ENCODE measurements at places on chromosomes 12 and 14.
A peak's percentile ranks its signal among the peaks of the same experiment; 100 is the strongest.

GRCh38 chr14:104981699-104982541 lies 3.7 kb upstream of the CLBA1 start:
- DNase-seq, result no peak

- no peak for DNase-seq
These were observed 17.2 kb downstream of the NT5DC3 start for GRCh38 chr12:103823871-103824270.

GRCh38 chr14:23513818-23514643 lies 37.5 kb downstream of the ZFHX2 start:
- no peak for DNase-seq

- no peak for DNase-seq
These were observed 91.8 kb upstream of the TMEM260 start for GRCh38 chr14:56487761-56488160.

DNA sequence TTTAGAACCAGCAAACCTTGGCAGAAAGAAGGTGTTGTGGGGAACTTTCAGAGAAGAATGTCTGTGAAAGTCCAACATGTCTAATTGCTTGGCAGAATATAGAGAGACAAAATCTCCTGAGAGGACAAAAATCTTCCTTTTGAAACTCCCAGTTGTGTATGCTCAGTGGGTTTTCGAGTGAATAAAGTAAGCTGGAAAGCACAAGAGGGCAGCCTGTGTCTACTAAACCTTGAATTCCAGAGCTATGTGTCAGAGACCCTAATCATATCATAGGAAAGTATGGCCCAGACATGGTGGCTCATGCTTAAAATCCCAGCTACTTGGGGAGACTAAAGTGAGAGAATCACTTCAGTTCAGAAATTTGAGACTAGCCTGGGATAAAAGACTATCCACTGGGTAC lies 661.2 kb downstream of the SLC16A7 start:
- DNase-seq, result no peak

DNA sequence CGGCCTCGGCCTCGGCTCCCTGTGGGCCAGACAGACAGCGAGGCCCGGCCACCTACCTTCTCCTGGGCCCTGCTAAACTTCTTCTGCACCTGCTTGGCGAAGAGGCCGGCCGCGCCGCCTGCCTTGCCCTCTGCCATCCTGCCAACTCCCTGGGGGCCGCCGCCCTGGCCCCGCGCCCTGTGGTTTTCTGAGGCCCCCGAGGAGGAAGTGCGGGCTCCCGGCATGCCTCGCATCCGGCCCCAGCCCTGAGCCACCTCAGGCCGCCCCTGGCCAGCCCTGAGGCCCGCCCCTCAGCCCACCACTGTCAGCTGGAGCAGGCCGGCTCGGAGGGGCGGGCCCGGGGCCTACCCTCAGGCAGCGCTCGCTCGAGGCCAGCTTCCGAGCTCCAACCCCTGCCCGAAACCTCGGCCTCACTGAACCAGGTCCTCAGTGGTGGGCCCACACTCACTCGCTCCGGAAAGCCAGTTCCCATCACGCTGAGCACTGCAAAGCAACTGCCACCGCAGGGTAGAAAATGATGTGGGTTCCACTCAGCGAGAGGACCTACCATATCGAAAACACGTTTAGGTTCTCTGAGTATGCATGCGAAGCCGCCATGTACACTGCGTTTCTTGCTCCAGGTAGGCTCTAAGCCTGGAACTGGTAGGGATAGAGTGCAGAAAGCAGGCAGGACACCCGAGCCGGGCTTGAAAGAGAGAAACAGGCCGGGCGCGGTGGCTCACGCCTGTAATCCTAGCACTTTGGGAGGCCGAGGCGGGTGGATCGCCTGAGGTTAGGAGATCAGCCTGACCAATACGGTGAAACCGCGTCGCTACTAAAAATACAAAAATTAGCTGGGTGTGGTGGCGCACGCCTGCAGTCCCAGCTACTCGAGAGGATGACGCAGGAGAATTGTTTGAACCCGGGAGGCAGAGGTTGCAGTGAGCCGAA lies at the start of gene BIN2:
BIN2 (minus strand) TSS at position 209 of the 930 bp plus-strand sequence; CDS start at position 137, 72 bp downstream.
- peak; percentile 37 for DNase-seq

DNA sequence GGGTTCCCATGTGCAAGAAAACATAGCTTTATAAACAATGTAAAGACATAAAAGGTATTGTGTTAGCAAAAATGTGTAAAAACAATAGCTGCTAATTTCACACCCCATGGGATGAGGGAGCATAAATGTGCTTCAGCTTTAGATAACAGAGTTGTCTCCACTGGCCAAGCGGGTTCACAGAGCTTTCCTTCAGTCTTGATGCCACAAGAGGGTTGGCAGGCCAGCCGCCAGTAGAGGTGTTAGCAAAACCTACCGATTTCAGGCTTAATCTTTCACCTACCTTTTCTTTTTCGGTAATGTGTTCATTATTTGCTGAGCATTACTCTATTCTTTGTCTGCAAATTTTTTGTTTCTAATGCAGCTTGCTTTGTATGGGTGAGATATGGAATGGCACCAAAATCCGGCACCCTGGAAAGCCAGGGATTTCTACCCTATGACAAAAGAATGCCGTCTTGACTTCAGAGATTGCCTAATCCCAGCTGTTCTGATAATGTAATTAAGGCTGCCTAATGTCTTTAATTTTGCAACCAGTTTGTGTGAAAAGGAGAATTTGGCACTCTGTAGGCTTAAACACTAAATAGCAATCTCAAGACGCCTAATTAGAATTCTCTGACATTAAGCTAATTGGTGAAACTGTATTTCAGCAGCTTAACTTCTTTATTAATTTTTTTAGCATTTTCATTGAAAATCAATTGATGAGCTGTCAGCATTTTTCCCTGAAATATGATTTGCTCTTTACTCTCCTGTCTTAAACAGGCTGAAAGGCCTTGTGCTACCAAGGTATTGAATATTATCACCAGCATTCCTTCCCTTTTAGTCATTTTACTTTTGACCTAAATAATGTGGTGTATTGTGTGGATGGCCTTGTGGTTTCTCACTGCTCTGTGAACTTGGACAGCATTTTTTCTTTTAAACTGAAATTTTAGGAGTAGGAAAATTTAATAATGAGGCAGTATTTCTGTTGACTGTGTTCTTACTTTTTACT lies 60.7 kb downstream of the POLR3B start:
- no peak for DNase-seq

DNA sequence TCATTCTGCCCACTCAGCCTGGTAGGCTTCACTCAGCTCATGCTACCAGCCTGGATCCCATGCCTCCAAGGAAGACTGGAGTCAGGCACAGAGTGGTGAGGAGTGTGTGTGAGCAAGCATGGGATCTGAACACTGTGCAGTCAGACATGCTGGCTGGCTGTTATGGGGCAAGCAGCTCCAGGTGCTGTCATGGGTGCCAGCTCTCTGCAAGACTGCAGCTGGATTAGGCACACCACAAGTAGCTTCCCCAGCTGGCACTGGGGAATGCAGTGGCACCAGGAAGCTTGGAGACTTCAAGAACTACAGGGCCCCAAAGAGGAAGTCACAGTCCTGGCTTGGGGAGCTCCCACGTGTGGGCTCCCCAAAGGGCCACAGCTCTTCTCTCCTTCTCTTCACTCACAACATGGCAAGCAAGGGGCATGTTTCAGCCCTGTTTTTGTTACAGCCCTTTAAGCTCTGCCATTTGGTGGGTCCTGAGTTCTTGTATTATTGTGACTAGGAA lies 202.5 kb downstream of the VRK1 start:
- no peak for DNase-seq

GRCh38 chr12:113048716-113049127 lies 7.8 kb upstream of the DTX1 start:
- peak; percentile 31 for DNase-seq

DNA sequence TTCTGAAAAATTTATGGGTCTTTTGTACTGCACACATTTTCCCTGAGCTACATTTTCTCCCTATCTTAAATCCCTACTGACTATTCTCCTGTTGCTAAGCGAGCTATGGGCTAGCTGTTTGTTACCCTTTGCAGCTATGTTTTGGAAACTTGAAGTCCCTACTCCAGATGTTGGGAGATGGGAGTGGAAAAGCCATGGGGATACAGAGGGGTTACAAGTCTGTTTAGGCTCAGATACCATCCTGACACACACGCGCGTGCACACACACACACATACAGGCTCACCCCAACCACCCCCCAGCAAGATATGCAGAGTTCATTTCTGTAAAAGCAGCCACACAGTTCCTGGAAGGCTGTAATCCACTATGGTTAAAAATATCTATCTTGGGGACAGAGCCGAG lies 15.8 kb downstream of the ATP5MC2 start:
- no peak for DNase-seq

DNA sequence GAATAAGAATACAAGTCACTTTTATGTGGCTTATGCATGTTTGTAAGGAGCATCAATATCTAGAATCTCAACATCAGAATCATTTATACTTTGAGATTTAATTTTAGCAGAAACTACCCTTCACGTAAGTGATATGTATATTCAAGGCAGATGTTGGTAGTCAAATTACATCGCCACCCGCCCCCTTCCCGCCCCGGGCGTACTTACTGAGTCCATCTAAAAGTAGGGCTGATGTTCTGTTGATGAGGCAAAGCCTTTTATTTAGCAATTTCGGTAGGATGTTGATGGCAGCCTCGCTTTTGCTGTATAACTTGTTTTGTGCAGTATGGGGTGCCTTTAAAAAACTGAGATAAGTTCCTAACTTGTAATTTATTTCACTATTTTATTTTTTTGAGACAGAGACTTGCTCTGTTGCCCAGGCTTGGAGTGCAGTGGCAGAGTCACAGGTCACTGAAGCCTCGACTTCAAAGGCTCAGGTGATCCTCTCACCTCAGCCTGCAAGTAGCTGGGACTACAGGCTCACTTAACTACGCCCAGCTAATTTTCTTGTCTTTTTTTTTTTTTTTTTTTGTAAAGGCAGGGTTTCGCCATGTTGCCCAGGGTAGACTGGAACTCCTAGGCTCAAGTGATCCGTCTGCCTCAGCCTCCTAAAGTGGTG lies 30.8 kb downstream of the KTN1 start:
- no peak for DNase-seq

DNA sequence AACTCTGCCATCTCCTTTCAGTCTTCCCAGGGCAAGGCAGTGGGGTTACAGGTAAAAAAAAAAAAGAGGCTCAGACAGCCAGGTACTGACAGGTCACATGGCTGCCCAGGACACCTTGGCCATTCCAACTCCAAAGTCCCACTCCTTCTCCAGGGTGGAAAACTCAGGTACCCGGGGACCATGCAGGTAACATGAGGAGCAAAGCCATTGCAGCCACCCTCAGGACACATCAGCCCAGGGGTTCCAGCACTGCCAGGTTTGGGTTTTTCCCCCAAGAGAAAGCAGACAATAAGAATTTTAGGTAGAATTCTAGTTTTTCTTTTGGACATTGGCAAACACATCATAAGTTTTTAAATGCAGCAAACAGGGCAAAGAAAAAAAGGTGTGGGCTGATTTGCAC lies 15.3 kb downstream of the FAM222A start:
- DNase-seq, result no peak

GRCh38 chr14:61569308-61569707 lies 126.0 kb upstream of the HIF1A start:
- no peak for DNase-seq

DNA sequence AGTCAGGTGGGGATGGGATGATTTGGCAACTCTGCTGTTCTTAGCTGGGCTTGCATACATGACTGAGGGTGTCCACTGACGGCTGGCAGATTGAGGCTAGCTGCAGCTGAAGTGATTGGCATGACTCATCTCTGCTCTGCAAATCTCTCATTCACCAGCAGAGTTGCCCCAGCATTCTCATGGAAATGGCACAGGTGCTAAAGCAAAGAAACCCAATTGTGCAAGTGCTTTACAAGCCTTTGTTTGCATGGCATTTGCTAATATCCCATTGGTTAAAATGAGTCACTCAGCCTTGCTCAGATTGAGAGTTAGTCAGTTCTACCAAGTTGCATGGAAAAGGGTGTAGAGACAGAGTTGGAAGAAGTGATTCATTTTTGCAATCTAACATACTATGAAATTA lies 389.7 kb upstream of the FAR2 start:
- no peak for DNase-seq

GRCh38 chr12:77968021-77968420 lies 137.3 kb downstream of the NAV3 start:
- no peak for DNase-seq

DNA sequence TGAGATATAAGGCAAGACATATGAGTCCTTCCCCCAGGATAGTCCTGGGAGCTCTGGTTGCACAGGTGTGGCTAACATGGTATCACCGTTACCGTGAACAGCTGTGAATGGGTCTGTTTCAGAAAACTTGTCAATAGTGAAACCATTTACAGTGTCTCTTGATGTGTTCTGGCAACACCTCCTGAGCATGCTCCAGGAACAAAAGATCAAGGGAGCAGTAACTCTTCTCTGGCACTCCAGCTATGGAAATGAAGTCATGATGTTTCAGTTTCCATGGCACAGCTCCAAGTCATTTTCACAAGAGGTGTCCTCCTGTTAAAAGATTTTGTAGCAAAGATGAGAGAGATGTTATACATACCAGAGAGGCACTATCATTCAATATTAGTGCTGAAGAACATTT lies 253.7 kb downstream of the SNAPC1 start:
- no peak for DNase-seq

DNA sequence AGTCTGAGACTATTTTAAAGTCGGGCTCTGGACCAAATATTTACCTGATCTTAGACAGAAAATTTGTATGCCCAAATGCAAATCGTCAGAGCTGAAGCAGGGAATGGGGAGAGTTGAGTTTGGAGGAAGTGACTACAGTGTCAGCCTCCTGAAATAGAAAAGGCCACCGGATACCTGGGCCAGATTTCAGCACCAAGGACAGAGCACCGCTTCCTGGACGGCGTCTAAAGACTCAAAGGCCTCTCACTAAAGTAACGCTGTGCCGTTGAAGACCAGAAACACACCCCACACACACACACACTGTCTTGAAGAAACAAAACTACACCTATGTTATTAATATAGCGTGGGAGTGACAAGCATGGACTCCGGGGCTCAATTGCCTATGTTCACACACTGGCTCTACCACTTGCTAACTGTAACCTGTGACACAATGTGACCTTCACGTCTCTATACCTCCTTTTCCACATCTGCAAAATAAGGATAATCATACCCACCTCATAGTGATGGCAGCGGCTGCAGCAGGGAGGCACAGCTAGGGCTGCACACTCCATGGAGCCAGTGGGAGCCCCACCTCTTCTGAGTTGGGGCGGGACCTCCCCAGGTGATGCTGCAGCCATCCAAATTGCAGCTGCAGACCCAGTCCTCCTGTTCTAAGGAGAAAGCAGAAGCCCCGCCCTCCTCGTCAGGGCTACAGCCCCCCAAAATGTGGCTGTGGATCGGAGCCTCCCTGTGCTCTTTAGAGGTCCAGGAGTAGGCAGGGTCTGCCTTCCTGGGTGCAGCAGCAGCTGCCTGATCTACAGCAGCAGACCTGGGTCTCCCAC lies 35.6 kb downstream of the KRT76 start:
- peak; percentile 54 for DNase-seq

All from stimulated activated CD8-positive, alpha-beta memory T cell treated with anti-CD3 and anti-CD28 coated beads, Interleukin-15, amount 100 ng/mL, for 1 hour (primary cell).